ENCODE measurements at places on chromosomes 7 and 10.

DNA sequence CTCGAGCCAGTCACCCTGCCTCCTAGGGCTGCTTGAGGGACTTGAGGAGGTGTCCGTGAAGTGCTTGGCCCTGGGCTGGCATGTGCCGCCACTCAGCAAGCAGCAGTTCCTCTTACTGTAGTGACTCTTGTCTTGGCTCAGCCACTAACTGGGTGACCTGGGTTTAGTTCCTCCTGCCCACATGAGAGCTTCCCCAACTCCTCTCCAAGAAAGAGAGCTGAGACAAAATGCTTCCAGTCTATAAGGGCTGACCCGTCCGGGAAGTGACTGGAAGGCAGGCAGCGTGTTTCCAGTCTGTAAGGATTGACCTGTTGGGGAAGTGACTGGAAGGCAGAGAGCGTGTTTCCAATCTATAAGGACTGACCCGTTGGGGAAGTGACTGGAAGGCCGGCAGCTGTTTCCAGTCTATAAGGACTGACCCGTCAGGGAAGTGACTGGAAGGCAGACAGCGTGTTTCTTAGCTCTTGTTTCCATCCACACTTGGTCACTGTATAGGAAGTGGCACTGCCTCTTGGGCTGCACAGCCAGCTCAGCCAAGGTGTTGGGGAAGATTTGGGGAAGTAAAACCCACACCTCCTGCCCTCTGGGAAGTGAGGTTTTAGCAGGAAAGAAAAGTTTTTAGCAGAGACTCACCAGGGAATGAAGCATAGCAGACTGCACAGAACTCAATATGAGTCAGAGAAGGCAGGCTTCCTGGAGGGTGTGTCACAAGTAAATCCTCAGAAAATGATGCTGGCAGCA lies 53.3 kb upstream of the PPIF start:
- DNase-seq = no peak

- no peak for DNase-seq
Measured at GRCh38 chr7:114504586-114504985, 90.0 kb downstream of the FOXP2 start.

GRCh38 chr7:49102411-49102810 lies 178.1 kb downstream of the CDC14C start:
- no peak for DNase-seq

DNA sequence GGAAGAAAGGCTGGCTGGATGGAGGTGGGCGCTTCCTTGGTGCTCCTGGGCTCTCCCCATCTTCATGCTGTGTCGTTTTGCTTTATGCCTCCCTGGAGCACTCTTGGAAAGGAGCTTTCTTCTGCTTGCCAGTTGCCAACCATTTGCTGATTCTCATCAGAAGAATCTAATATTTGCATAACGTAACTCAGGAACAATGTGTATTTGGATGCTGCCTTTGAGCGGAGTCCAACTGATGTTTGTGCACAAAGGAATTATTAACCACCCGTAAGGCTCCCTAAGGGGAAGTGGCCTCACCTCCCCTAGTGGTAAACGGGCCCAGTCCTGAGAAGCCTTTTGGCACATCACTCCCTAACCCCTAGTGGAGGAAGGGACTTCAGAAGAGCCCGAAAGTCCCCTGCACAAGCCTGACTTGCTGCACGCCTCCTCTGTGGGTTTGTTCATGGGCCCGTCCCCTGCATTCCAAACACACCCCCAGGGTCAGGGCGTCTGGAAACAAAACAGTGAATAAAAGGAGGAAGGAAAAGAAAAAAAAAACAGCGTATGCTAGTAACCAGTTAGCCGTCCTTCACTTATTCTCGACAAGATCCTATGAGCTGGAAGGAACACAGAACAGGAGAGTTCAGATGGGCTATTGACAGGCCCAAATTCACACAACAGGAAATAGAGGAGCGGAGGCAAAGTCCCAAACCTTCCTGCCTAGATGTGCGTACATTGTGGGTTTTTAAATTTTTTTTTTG lies 602.2 kb downstream of the LRMDA start:
- no peak for DNase-seq

DNA sequence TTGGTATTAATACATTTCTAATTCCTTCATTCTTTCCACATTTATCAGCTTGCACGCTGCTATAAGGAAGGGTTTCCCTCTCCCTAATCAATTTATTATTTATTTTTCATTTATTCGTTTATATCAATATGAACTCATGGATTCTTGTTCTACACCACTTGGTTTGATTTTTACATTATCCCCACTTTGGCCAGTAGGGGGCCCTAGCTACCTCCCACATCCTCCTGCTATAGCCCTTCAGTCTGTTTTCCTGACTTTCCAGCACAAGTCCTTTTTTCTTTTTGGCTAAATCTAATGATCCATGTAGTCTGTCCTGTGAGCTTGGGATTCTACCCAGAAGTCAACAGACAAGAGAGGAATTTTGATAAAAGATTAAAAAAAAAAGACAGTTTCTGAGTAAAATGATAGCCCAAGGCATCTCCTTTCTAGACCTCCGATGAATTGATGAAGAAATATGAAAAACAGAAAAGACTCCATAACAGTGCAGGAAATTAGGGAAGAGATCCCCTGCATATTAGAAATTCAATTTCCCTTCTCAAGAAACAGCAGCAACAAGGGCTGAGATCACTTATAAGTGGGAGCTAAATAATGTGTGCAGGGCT lies 47.7 kb downstream of the LYZL2 start:
- DNase-seq = no peak

DNA sequence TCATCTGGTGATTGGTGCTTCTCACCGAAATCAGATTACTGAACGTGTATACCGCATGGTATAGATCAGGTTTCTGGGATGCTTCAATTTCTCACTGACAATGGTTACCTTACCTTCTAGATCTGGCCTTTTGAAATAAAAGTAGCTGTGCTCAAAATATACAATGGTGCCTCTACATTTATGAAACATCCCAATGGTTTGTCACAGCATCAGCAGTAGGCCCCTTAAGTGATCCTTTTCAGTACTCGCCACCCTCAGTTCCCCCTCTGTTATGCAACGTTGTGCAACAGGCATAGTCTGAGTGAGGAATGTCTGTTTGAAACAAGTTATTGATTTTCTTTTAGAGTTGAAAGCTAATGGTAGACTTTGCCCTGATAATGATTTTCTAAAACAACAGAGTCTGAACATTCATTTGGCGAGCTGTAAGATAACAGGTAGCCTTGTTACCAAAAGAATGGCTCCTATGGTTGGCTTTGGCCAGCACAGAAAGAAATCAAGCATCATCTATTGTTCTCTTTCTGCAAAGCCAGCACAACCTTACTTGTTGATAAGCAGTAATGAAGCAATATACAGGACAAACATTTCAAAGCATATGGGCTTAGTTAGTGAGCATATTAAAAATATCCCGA lies 693.9 kb downstream of the PARD3 start:
- DNase-seq = no peak
